ENCODE measurements at places on chromosomes 6 and 20. TPM values are rescaled to one million over a fixed set of nuclear protein-coding genes. Genes with fewer than 3 reads are reported as not detected.

GRCh38 chr6:74447013-74447412, 751.0 kb downstream of the CD109 start:
- DNase-seq, result no peak

DNA sequence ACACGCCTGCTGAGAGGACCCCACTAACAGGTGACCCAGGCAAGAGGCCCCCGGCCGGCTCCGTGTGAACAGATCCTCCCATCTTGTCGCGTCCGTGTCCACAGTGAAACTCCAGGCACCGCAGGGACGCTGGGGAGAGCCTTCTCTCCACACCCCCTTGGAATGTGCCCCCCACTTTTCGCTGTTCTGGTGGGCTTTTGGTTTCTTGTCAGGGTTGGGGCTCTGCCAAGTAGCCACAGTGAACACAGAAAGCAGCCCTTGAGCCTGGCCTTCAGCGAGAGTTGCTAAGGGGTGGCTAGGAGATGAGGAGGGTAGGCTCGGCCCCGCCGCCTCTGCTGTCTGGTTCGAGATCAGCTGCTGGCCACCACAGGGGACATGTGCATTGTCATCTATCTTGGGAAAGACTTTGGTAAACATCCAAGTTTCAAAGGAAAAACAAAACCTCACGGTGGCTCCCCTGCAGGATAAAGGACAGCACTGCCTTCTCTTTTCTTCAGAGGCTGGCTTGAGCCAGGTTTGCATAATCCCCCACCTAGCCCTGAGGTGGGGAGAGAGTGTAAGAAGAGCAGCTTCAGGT, 22.7 kb downstream of the SYNDIG1 start:
- DNase-seq, result no peak

GRCh38 chr6:32415521-32416019, 8.6 kb upstream of the BTNL2 start:
- DNase-seq, result peak; percentile 78

- no peak for DNase-seq
Measured at GRCh38 chr6:392441-393390, 1.2 kb downstream of the IRF4 start.

GRCh38 chr6:90079560-90080490, 185.6 kb downstream of the GJA10 start:
- no peak for DNase-seq

DNA sequence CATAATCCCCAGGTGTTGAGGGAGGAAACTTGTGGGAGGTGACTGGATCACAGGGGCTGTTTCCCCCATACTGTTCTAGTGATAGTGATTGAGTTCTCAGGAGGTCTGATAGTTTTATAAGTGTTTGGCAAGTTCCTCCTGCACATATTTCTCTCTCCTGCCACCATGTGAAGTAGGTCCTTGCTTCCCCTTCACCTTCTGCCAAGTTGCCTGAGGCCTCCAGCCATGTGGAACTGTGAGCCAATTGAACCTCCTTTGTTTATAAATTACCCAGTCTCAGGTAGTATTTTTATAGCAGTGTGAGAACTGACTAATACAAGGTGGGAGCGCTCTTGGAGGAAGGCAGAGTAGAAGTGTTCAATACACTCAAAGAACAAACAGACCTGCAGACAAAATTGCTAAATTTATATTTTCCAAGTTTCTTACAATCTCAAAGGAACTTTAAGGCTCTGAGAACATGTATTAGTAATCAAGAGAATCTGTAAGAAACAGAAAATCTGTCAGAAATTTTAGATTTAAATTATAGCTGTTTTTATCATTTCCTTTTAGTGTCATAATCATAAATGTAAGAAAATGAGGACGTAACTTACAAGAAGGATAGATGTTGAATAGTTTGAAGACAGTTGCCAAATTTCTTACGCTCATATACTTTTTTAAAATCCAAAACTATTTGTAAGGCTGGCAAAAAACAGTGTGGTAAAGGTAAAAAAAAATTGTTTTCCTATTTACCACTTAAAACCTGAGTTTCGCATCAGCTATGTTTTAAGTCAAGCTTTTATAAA, 77.7 kb downstream of the ASCC3 start:
- DNase-seq, result no peak

GRCh38 chr6:160279850-160280249, 21.2 kb upstream of the SLC22A2 start:
- DNase-seq, result no peak

GRCh38 chr6:122740936-122741335, 38.6 kb upstream of the FABP7 start:
- DNase-seq, result no peak

- DNase-seq, result peak; percentile 95
Measured at GRCh38 chr6:17012421-17013225, 89.2 kb upstream of the STMND1 start.

GRCh38 chr6:153084393-153084792, 46.7 kb downstream of the RGS17 start:
- DNase-seq, result no peak

DNA sequence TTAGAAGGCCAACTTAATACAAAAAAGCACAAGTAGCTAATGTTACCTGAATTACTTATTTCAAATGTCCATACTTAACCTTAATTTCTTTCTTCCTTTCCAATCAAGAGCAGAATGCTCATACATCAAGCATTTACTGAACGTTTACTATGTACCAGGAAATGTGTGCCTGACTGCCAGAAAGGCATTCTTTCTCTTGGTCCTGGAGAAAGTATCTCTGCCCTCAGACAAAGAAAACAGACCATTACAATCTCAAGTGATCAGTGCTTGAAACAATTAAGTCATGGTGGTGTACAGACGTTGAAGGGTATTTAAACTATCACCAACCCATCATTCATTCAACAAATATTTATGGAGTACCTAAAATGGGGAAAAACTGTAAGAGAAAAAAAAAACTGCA, 26.4 kb downstream of the CSNK2A1 start:
- DNase-seq, result no peak

- no peak for DNase-seq
Measured at GRCh38 chr6:4612636-4613171, 163.5 kb upstream of the CDYL start.

GRCh38 chr6:2663123-2663522, 87.6 kb downstream of the MYLK4 start:
- DNase-seq, result no peak

- no peak for DNase-seq
Measured at GRCh38 chr6:136763716-136764516, 28.4 kb downstream of the MAP3K5 start.

GRCh38 chr6:2165286-2165685, 80.1 kb downstream of the GMDS start:
- DNase-seq, result no peak

- DNase-seq, result no peak
Measured at GRCh38 chr6:155801046-155801445, 345.4 kb upstream of the NOX3 start.

GRCh38 chr6:134515986-134516385, 198.1 kb upstream of the SGK1 start:
- DNase-seq, result no peak

HUS1B gene
- total RNA-seq, result 0.56 TPM

SAPCD1 gene
- total RNA-seq, result 1.1 TPM

BPI gene
- total RNA-seq, result not detected

C20orf204 gene
- 0.59 TPM for total RNA-seq
